NCI-H1417 (cell line): ENCODE measurements at places on chromosomes 3 and 15.

- DNase-seq, result no peak
These were observed 48.5 kb downstream of the RLBP1 start for GRCh38 chr15:89172921-89173320.

GRCh38 chr3:81911221-81911620, 149.8 kb upstream of the GBE1 start:
- DNase-seq, result no peak

DNA sequence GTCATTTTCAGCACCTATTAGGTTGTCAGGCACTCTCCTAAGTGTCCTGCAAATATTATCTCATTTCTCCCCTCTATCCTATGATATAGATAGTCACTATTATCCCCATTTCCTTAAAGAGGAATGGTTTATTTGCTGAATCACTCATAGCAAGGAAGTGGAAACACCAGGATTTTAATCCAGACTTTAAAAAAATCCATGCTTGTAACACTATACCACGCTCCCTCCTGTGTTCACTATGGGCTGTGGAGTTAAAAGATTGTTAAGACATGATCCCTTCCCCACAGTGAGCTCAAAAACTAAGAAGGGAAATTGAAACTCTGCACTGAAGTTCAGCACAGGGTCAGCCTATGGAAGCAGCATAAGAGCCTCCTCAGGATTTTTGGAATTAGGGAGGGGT, 60.2 kb downstream of the TMEM39A start:
- DNase-seq, result no peak

- DNase-seq, result no peak
These were observed 33.3 kb downstream of the FAM3D start for GRCh38 chr3:58633157-58633865.

DNA sequence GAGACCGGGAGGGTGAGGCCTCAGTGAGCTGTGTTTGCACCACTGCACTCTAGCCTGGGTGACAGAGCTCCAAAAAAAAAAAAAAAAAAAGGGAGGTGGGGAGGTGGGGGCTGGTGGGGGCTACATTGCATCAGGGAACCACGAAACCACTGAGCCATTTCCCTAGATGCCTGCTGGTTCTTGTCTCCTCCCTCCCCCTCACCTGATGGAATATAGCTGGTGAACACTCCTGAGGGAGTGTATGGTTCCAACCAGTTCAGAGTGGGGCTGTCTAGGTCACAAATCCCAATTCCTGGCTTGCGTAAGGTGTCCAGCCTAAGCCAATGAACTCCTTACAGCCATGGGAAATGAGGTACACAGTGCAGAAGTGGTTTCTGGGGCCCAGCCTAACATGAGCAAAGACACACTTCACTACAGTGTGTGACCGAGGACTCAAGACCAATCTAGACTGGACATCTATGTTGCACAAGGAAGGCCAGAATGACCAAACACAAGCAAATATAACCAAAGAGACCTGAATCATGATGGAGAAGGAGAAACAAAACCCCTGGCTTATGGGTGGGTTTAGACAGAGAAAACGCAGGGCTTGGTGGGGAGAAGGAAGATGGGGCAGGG, 39.1 kb upstream of the OSBPL11 start:
- no peak for DNase-seq

GRCh38 chr3:171522651-171523050, 62.4 kb upstream of the TNIK start:
- no peak for DNase-seq

DNA sequence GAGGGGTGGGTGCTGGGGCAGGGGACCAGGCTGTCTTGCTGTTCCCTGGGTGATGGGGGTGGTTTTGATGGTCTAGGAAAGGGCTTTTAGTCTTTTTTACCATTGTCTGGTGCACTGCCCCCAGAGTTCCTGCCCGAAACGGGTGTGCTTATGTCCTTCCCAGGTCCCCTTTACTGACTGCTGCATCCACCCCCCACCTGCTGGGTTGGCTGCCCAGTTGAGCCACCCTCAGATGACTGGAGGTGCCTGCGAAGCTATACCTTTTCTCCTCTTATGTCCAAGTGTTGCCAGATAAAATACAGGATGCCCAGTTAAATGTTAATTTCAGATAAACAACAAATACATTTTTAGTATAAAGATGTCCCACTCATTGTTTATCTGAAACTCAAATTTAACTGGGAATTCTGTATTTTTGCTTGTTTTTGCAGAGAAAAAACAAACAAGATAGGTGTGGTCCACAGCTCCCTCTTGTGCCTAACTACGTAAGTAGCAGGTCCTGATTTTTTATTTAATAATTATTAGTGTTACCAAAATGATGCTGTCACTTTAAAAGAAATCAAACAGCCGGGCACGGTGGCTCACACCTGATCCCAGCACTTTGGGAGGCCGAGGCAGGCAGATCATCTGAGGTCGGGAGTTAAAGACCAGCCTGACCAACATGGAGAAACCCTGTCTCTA, 6.1 kb upstream of the RPP14 start:
- DNase-seq, result no peak

GRCh38 chr3:68953816-68954444, 21.6 kb upstream of the TAFA4 start:
- no peak for DNase-seq

DNA sequence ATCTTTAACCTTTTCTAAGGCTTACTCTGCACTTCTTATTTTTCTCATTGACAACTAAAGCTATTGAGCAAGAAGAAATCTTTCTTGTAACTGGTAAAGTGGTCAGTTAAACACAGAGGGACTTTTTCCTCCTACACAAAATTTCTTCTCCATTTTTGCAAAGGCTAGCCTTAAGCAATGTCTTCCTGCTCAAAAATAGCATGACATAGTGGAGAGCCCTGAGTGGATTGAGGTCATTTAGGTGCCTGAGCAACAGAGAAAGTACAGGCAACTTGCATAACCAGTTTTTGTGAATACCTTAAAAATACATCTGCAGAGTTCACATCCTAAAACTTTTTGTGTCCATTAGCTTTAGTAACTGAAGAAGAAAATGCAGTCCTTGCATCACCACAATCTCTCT, 144.7 kb upstream of the TTC14 start:
- DNase-seq, result no peak

DNA sequence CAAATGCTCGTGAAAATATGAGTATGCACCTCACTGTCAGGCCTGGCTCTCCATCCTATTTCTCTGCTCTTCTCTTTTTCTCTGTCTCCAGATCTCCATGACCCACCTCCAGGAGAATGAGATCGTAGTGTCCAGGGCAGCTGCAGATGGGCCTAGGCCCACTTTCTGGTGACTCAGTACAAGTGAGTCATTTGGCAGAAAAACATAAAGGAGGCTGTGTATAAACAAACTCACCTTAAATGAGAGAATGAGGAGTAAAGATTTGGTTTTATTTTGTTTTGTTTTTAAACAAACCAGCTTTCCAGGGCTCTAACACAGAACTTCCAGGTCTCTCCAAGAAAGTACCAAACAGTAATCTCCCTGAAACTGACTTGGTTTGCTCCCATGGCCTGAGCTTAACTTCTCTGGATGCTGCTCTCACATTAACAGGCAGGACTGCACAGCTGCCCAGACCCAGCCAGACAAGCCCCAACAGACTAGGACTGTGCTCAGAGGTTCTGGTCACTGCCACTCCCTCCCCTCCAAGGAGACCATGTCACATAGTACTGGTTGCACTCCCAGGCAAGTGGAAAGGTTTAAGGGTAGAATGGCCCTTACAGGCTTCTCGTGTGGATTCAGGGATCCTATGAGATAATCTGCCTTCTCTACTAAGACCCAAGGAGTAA, 1.5 kb upstream of the HEG1 start:
- DNase-seq, result no peak

- DNase-seq, result no peak
These were observed 184.3 kb downstream of the P3H2 start for GRCh38 chr3:189936201-189936945.

DNA sequence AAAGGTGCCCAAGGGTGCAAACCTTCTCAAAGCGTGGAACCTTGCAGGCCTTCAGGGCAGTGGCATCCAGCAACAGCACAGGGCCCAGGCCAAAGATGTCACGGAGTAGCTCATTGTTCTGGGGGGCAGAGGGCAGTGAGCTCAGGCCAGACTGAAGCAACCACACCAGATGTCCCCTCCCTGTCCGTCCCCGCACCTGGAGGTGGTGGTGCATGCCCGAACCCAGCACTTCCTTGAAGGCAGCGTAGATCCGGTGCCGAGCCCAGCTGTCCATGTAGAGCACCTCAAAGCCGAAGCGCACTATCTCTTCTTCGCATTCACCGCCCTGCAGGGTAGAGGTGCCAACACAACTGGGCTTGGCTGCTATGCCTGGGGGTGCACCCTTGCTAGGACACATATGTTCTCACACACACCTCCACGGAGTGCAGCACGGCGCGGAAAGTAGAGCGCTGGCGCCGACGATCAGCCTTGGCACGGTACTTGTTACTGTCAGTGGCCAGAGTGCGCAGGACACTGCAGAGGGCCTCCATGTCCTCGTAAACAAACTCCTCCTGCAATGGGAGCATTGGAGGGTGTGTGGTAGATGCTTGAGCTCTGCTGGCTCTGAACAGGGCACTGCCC, 3.7 kb downstream of the IFRD2 start:
- no peak for DNase-seq

DNA sequence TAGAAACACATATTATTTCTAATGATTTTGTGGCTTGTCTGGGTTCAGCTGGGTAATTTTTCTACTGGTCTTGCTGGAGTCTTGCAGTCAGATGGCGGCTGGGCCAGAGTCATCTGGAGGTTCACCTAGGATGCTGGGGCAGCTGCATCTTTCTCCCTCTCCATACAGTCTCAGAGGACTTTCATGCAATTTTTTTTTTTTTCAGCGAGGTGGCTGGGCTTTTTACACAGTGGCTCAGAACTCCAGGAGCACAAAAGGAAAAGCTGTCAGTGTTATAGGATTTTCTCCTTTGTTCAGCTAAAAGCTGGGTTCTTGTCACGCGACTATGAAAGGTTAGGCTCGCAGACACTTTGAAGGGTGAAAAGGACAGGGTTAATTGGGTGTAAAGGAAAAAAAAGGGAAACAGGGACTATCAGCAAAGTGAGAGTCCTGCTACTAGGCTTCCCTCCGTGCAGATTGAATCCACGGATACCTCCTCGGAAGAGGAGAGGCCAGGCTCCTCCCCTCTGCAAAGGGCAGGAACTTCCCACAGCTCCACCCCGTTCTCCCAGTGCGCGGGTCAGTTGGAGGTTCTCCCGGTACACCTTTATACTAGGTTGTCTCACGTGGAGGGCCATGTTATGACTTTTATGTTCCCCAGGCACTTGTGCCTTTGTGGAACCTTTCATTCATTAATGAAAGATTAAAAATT, 44.3 kb downstream of the ADGRG7 start:
- DNase-seq, result no peak

DNA sequence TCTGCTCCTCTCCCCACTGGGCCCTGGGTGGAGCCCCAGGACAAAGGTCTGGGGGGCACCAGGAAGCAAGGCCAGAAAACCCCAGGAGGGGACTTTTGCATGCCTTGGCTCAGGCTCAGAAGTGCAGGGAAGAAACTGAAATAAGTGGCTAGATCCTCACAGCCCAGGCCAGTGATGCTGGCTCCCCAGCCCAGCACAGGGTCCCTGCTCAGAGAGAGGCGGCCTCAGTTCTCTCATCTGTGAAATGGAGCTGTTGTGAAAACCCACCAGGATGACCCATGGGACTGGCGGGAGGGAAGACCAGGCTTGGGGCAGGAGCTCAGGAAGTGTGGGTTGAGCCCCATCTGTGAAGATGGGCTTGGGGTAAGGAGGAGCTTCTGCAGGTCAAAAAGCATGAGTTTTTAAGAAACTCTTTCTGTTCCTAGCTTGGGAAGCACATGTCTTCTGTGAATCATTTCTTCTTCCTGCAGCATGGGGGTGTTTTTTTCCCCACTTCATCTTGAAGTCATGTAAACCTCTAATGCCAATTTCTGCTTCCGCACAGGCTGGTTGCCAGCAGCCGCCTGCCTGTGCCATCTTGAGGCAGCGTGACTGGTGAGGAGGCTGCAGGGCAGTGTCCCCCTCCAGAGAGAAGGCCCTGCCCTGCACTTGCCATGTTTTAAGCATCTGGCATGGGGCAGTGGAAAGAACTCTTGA, 118.6 kb downstream of the SMAD6 start:
- DNase-seq, result no peak

DNA sequence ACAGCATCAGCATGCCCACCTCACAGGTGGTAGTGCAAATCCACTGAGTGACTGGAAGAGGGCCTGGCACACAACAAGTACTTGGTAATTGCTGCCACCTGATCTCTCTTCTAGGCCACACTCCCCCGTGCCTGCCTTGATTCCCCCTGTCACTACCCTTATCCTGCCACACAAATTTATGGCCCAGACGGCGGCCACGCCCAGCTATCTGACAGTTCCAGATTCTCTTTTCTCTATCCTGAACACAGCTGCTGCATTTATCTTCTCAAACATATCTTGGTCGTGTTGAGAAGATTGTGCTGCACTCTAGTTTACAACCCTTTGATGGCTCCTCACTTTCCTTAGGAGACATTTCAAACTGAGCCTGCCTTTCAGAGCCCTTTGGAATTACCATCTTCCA, 585.2 kb downstream of the NTRK3 start:
- peak; percentile 14 for DNase-seq

DNA sequence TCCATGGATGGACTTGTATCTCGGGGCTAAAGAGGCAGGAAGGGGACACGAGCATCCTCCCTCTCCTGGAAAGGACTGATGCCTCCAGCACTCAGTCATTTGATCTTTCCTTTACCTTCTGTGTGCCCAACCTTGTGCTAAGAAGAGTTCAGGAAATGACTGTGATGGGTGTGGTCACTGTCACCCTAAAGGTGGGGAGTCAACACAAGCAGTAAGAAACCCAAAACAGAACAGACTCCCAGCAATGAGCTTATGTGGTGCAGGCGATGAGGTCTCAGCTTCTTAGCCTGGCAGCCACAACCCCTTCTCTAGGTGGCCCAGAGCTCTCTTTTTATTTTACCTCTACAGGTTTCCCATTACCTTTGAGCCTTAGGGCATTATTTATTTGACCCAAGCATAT, 3.8 kb downstream of the MPI start:
- DNase-seq, result no peak
